ENCODE measurements at places on chromosomes 5 and 9. TPM values are rescaled to one million over a fixed set of nuclear protein-coding genes. Genes with fewer than 3 reads are reported as not detected.

GRCh38 chr9:36942891-36943290 is 91.2 kb downstream of the PAX5 start:
- H3K36me3 ChIP-seq: no peaks in the 10 kb centered on the region
- no peak overlapping the region for H3K4me3 ChIP-seq
- H3K27me3 ChIP-seq: peaks cover 33% of the 10 kb centered on the region
- H3K27ac ChIP-seq: no peak overlapping the region

GRCh38 chr9:120856700-120857099 is 14.0 kb upstream of the PSMD5 start:
- H3K4me1 ChIP-seq: peaks cover 20% of the 10 kb centered on the region
- H3K36me3 ChIP-seq: peaks cover 10% of the 10 kb centered on the region
- H3K27me3 ChIP-seq: no peaks in the 10 kb centered on the region
- no peak for DNase-seq

Gene SYNPO
- 85.3 TPM for total RNA-seq

- no peak overlapping the region for H3K27ac ChIP-seq
- DNase-seq: no peak
- no peak overlapping the region for H3K4me3 ChIP-seq
- peaks cover 13% of the 10 kb centered on the region for H3K36me3 ChIP-seq
- H3K4me1 ChIP-seq: peaks cover 18% of the 10 kb centered on the region
Measured at GRCh38 chr9:8492024-8492423, 692.4 kb upstream of the DMAC1 start.

Gene TMEM171
- not detected for total RNA-seq

GRCh38 chr9:120886490-120886967 is 9.5 kb upstream of the PHF19 start:
- DNase-seq: no peak
- H3K27ac ChIP-seq: no peak overlapping the region
- peaks cover 22% of the 10 kb centered on the region for H3K4me1 ChIP-seq

Gene SOHLH1
- not detected for total RNA-seq

DNA sequence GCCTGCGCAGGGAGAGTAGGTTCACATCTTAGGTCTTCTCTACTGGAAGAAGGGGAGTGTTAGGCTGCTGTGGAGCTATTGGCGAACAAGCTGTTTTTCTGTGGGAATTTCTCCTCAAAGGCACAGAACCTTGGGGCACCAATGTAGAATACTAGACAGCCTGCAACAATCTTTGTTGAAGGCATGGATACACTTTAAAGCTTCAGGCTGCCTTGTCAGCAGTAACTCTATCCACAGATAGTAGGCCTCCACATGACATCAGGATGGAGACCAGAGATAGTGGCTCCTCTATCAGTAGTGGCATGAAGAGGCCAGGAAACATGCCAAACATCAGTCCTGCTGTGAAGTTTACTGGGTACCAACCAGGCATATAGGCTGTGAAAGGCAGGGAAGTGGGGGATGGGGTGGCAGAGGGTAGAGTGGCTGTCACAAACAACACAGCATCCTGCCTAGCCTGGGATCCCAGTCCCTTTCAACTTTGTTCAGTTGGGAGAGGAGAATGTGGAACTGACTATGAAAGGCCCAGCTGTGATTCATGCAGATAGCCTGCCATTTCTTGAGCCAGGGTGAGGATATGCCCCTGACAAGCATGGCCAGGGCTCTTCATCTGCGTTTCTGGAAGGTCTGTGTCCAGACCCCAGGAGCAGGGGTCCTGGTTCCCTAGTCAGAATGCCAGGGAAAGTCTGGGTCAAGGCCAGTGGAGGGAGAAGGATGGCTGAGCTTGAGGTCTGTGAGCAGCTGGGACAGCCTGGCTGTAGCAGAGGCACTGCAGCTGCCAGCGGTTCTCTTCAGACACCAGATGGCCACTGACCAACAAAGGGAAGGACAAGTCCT is 1.0 kb upstream of the HK3 start:
- no peak for DNase-seq
- H3K27me3 ChIP-seq: peaks cover 1% of the 10 kb centered on the region
- H3K36me3 ChIP-seq: peaks cover 21% of the 10 kb centered on the region
- H3K4me3 ChIP-seq: no peak overlapping the region

Gene TEX48
- total RNA-seq: not detected

GRCh38 chr9:133639613-133640012 is 3.5 kb downstream of the DBH start:
- no peak for DNase-seq
- H3K27ac ChIP-seq: no peak overlapping the region
- H3K36me3 ChIP-seq: no peaks in the 10 kb centered on the region
- peaks cover 6% of the 10 kb centered on the region for H3K4me1 ChIP-seq
- H3K4me3 ChIP-seq: no peak overlapping the region

DNA sequence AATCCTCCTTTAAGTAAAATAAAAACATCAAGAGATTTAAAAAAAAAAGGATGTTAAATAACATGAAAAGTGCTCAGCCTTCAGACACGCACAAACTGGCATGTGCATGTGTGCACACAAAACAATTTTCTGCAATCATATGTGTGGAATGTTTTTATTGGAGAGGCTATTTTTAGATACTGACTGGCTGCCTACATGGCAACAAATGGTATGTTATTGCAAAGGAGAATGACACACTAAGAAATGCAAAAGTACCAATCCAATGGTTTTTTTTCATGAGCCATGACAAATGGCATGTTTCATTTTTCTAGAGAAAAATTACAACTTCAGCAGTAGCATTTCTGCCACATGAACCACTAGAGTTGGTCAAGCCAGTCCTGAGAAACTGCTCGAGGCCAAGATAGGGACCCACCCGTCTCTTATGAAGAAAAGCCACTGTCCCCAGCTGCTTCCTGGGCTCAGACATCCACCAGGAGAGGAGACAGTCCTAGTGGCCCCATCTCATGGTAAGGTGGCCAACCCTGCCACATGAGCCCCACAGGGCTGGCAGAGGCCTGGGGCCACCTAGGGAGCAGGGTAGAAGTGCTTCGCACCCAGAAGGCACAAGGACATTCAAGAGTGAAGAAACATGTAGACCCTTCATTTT is 116.4 kb downstream of the MYO10 start:
- H3K4me1 ChIP-seq: no peaks in the 10 kb centered on the region
- DNase-seq: no peak
- no peak overlapping the region for H3K4me3 ChIP-seq
- no peaks in the 10 kb centered on the region for H3K27me3 ChIP-seq

GRCh38 chr9:21513431-21513830 is 31.3 kb upstream of the IFNE start:
- no peak for DNase-seq
- no peaks in the 10 kb centered on the region for H3K27me3 ChIP-seq

Gene CTSL
- 85.9 TPM for total RNA-seq

DNA sequence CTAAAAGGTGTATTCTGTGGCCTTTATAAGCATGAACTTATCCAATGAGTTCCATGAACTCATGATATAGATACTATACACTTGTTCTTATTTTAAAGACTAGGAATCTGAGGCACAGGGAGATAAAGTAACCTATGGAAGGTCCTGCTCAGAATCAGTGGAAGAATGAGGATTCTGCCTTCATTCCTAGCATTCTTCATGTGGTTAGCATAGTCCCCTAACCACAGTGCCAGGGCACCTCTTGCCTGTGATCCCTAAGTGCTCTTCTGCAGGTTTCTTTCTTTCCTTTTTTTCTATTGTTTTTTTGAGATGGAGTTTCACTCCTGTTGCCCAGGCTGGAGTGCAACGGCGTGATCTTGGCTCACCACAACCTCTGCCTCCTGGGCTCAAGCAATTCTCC is 174.1 kb downstream of the C9orf152 start:
- H3K36me3 ChIP-seq: no peaks in the 10 kb centered on the region
- DNase-seq: no peak
- no peak overlapping the region for H3K4me3 ChIP-seq
- H3K27ac ChIP-seq: no peak overlapping the region
- peaks cover 18% of the 10 kb centered on the region for H3K4me1 ChIP-seq

DNA sequence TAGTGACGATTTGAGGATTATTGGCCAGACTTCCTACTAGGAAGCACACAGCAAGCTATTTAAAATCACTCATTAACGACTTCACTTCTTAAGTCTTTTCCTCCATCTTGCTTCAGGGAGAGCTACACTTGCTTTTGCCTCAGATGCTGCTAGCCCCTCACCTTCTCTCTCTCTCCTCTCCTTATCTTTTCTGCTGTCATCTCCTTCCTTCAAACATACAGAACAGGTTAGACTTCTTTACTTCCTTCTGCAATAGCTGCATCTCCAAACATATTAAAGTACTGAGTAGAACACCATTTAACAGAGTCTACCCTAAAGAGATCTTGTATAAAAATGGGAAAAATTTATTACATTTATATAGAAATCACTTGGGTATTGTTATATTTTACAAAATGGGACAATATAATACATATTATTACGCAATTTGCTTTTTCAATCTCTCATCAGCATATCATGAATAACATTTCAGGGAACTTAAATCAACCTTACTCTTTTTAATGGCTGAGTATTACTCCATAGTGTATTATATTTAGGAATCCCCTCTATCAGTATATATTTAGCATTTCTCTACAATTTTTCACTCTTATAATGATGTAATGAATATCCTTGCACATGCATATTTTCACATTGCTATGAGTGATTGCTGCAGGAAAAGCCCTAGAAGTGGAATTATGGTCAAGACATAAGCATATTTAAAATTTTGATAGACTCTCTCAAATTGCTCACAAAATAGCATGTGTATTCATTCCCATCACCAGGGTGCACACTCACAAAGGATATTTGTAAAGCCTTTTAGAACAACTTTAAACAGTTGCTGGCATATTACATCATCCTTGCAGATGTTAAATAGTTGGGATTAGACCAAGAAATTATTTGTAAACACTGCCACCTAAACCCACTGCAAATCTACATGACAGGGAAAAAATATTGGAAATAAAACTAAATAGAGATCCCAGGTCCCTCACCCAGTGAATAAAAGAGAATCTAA is 164.5 kb upstream of the NFIB start:
- DNase-seq: no peak
- no peaks in the 10 kb centered on the region for H3K36me3 ChIP-seq
- H3K27me3 ChIP-seq: no peaks in the 10 kb centered on the region
- H3K4me3 ChIP-seq: no peak overlapping the region

DNA sequence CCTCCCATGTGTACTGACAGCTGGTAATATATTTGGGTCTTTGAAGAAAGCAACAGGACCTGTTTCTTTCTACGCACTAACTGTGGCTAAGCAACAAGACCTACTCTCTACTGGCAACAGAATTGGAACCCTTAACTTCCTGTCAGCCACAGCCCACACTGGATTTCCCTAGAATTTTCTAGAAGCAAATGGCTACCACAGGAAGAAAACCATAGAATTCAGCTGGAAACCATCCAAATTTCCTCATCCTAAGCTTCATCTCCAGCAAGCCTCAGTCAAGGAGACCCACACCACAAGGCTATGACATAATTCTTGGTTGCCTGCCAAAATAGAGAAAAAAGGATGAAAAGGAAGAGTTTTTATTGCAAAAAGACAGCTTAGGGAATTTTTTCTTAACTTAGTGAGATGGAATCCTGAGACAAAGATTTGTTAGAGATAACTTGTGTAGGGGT is 171.8 kb upstream of the TNC start:
- peaks cover 41% of the 10 kb centered on the region for H3K4me1 ChIP-seq
- DNase-seq: no peak
- no peak overlapping the region for H3K4me3 ChIP-seq
- H3K27me3 ChIP-seq: no peaks in the 10 kb centered on the region
- peak overlapping the region; percentile 75 for H3K27ac ChIP-seq
- H3K36me3 ChIP-seq: no peaks in the 10 kb centered on the region

DNA sequence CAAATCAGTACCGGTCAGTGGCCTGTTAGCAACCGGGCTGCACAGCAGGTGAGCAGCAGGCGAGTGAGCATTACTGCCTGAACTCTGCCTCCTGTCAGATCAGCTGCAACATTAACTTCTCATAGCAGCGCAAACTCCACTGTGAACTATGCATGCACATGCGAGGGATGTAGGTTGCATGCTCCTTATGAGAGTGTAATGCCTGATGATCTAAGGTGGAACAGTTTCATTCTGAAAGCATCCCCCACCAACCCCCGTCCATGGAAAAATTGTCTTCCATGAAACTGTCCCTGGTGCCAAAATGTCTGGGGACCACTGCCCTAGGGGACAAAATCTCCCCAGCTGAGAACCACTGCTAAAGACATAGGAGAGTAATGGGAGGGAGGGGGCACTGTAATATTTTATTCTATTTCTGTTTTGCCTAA is 51.1 kb downstream of the P4HA2 start:
- DNase-seq: no peak
- no peaks in the 10 kb centered on the region for H3K36me3 ChIP-seq
- H3K27ac ChIP-seq: no peak overlapping the region
- H3K27me3 ChIP-seq: peaks cover 21% of the 10 kb centered on the region

Gene SCGB3A2
- 0.49 TPM for total RNA-seq

- no peaks in the 10 kb centered on the region for H3K27me3 ChIP-seq
- no peak overlapping the region for H3K27ac ChIP-seq
- no peak overlapping the region for H3K4me3 ChIP-seq
- H3K4me1 ChIP-seq: no peaks in the 10 kb centered on the region
- DNase-seq: no peak
- H3K36me3 ChIP-seq: peaks cover 19% of the 10 kb centered on the region
Measured at GRCh38 chr9:129945314-129945713, 97.7 kb downstream of the FNBP1 start.

Gene PRELID2
- total RNA-seq: 23.0 TPM

Gene KCNMB1
- total RNA-seq: 0.22 TPM

GRCh38 chr5:160542281-160542680 is 120.6 kb downstream of the PTTG1 start:
- H3K36me3 ChIP-seq: no peaks in the 10 kb centered on the region
- DNase-seq: no peak
- peaks cover 8% of the 10 kb centered on the region for H3K27me3 ChIP-seq
